Body of pancreas (tissue), 4 donors: ENCODE measurements at places on chromosomes 3 and 15. TPM values are rescaled to one million over a fixed set of nuclear protein-coding genes. Genes with fewer than 3 reads are reported as not detected.

DNA sequence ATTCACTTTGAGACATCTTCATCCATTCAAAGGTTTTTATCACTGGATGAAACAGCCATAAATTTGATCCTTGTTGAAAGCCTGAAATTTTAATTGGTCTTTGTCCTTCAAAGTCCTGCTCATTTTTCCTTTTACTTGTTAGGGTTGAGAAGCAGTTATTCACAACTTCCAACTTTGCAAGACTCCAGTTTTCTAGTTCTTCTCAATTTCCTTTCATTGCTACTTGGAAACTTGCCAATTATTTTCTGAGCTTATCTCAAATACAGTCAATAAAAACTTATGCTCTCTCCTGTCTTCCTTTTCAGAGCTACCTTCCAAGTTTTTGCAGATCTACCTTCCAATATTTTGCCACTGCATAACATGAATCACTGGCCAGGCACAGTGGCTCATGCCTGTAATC lies 23.7 kb upstream of the CD276 start:
- H3K27me3 ChIP-seq = no peaks in the 10 kb centered on the region
- no peaks in the 10 kb centered on the region for H3K36me3 ChIP-seq
- no peak overlapping the region for H3K4me3 ChIP-seq
- no peak for DNase-seq

DNA sequence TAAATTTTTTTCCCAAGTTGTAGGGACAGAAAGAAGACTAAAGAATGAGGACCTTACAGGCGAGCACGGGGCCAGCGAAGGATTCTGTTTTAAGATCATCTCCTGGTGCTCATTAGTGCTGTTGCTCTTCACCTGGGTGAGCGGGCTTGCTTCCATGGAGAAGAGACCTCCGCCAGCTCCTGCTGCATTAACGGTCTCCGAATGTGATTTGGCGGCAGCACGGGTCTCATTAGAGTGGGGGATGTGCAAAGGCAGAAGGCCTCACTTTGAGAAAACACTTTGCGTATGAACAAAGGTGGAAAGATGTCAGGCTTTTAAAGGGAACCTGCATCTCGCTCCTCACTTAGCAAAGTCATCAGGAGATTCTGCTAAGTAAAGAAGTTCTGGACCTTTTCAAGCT lies 753.4 kb upstream of the CFAP20DC start:
- H3K4me1 ChIP-seq = no peaks in the 10 kb centered on the region
- H3K27me3 ChIP-seq = no peaks in the 10 kb centered on the region
- no peak for DNase-seq
- no peak overlapping the region for H3K4me3 ChIP-seq
- no peak overlapping the region for H3K27ac ChIP-seq
- H3K36me3 ChIP-seq = no peaks in the 10 kb centered on the region

DNA sequence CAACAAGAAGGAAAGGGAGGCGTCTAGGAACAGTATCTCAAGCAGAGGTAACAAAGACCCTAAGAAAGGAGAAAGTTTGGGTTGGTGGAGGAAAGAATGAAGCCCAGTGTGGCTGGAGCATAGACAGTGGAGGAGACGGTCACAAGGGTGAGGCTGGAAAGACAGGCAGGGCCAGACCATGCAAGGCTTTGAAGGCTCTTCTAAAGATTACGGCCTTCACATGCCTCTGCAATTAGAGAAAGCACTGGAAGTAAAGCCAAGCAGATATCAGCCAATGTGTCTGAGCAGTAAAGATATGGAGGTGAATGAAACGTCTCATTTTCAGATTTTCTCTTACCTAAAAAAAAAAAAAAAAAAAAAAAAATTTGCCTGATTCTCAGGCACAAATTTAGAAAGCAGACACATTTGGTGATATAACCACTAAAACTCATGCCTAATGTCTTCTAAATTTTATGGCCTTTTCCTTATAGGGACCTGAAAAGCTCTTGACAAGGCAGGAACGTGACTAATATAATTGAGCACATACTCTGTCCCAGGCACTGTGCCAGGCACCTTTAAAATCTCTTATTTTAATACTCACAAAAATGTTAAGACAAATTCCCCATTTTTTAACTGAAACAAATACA lies 184.1 kb downstream of the MECOM start:
- H3K27ac ChIP-seq = no peak overlapping the region
- no peaks in the 10 kb centered on the region for H3K36me3 ChIP-seq
- H3K4me1 ChIP-seq = no peaks in the 10 kb centered on the region
- no peak overlapping the region for H3K4me3 ChIP-seq
- H3K27me3 ChIP-seq = no peaks in the 10 kb centered on the region
- no peak for DNase-seq

DNA sequence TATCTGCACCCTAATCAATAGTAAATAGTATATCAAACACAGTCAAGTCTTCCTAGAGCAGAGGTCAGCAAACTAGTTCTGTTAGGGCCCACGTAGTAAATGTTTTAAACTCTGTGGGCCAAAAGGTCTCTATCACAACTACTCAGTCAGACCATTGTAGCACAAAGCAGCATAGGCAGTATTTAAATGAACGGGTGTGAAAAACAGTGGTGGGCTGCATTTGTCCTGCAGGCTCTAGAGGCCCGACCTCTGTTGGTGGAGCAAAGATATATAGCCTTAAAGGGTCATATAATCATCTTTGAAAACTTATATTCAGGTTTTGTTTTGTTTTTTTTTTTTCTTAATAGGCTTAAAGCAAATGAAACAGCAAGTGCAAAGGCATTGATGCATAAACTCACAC lies 326.4 kb upstream of the TRIM42 start:
- peaks cover 6% of the 10 kb centered on the region for H3K4me1 ChIP-seq
- no peaks in the 10 kb centered on the region for H3K27me3 ChIP-seq
- H3K4me3 ChIP-seq = no peak overlapping the region
- H3K27ac ChIP-seq = no peak overlapping the region
- no peak for DNase-seq
- no peaks in the 10 kb centered on the region for H3K36me3 ChIP-seq

- no peak within 1 kb of the TSS for H3K4me3 ChIP-seq
- H3K27me3 ChIP-seq = no peaks in the 10 kb centered on the region
- no peaks in the 10 kb centered on the region for H3K36me3 ChIP-seq
- H3K4me1 ChIP-seq = peaks cover 10% of the 10 kb centered on the region
- no peak within 1 kb of the TSS for H3K27ac ChIP-seq
Measured at GRCh38 chr15:74812533-74812932, at the start of gene LMAN1L. LMAN1L (plus strand) TSS chr15:74812835; CDS start chr15:74812855, 20 bp downstream.

LRRN1 gene
- total RNA-seq = 7.5 TPM

DNA sequence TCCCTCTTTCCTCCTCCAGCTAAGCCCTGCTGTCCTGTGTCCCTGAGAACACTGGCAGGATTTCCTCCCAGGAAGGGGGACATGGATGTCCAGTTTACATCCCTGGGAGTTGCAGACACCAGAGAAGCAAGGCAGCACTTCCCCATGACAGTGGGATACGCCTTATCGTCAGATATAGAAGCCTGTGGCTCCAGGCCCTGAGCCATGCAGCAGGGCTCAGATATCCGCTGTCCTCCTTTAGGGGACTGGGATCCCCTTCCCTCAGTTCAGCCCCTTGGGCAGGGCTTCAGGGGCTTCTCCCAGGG lies 16.4 kb downstream of the CORO2B start:
- no peak overlapping the region for H3K27ac ChIP-seq
- no peaks in the 10 kb centered on the region for H3K4me1 ChIP-seq
- H3K27me3 ChIP-seq = no peaks in the 10 kb centered on the region
- no peaks in the 10 kb centered on the region for H3K36me3 ChIP-seq

DNA sequence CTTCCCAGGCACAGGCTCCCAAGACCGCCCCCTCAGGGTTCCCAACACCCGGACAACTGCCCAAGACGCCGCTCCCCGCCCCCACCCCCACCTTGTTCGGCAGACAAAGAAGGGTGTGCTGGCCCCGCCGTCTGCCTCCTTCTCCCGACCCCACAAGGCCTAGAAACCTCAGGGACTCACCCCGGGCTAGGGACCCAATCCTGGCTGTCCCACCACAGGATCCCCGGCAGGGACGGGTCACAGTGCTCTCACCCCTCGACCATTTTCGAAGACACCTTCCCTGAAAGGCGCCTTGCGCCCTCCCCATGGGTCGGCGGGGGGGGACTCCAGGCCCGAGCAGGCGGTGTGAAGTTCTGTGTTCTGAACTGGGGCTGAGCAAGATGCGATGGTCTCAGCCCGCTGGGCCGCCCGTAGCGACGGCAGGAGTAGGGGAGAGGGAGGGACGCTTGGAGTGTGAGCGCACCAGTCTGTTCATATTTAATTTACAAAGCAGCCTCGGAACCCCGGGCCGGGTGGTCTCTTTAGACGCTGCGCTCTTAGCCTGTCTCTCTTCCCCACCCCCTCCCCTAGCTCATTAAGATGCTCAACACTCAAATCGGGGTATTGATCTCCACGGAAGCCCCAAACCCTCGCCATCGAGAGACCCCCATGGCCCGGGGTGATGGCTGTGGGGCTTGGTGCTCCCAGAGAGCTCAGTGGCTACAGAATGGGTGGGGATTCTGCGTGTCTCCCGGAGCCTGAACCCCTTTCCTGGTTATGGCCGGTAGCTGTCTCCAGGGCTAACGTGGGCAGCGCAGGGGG lies 1.4 kb upstream of the ISLR2 start:
- peaks cover 42% of the 10 kb centered on the region for H3K27me3 ChIP-seq
- no peak for DNase-seq
- H3K27ac ChIP-seq = no peak overlapping the region
- no peaks in the 10 kb centered on the region for H3K36me3 ChIP-seq
- H3K4me3 ChIP-seq = no peak overlapping the region

KLHL40 gene
- not detected for total RNA-seq

- no peaks in the 10 kb centered on the region for H3K27me3 ChIP-seq
- H3K4me3 ChIP-seq = no peak overlapping the region
- DNase-seq = no peak
- no peaks in the 10 kb centered on the region for H3K36me3 ChIP-seq
- H3K4me1 ChIP-seq = no peaks in the 10 kb centered on the region
Measured at GRCh38 chr15:67564021-67564967, 21.8 kb downstream of the MAP2K5 start.

DNA sequence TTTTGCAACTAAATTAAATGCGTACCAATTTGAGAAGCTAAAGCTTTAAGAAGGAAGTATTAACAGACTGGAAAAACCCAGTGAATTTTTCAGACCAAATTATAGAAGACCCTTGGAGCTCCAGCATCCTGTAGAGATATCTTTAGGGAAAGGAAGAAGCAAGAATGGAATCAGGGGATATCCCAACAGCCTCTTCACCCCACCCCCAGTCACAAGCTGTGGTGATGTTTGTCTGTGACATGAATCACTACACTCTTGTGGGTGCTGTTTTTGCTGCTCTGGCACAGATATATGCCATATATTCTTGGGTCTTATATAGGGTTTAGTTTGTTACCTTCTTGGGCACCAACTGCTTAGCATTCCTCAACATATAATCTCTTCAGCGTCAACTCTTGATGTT lies 78.5 kb upstream of the BCL6 start:
- H3K4me3 ChIP-seq = no peak overlapping the region
- no peaks in the 10 kb centered on the region for H3K36me3 ChIP-seq
- no peaks in the 10 kb centered on the region for H3K27me3 ChIP-seq
- DNase-seq = no peak

CHCHD4 gene
- total RNA-seq = 1.3 TPM

GRCh38 chr3:150666167-150666566 lies 37.6 kb downstream of the ERICH6 start:
- no peaks in the 10 kb centered on the region for H3K27me3 ChIP-seq
- no peak for DNase-seq
- H3K27ac ChIP-seq = no peak overlapping the region
- no peak overlapping the region for H3K4me3 ChIP-seq
- H3K36me3 ChIP-seq = no peaks in the 10 kb centered on the region
